ENCODE measurements at places on chromosomes 5 and 9.

- no peak for DNase-seq
Measured at GRCh38 chr5:79762929-79763328, 73.3 kb downstream of the CMYA5 start.

GRCh38 chr5:179768326-179769085 is 25.3 kb upstream of the LTC4S start:
- no peak for DNase-seq

- DNase-seq = no peak
Measured at GRCh38 chr9:97307091-97307490, 368 bp upstream of the CCDC180 start.

DNA sequence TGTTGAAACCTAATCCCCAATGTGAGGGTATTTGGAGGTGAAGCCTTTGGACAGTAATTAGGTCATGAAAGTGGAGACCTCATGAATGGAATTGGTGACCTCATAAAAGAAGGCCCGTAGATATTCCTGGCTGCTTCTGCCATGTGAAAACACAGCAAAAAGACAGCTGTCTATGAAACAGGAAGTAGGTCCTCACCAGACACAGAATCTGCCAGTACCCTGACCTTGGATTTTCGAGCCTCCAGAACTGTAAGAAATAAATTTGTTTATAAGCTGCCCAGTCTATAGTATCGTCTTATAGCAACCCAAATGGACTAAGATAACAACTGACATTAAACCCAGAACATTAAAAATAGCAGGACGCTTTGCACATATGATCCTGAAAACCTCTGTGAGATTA is 371.1 kb downstream of the SPOCK1 start:
- no peak for DNase-seq

- no peak for DNase-seq
Measured at GRCh38 chr5:149605354-149605997, 24.2 kb downstream of the ARHGEF37 start.

DNA sequence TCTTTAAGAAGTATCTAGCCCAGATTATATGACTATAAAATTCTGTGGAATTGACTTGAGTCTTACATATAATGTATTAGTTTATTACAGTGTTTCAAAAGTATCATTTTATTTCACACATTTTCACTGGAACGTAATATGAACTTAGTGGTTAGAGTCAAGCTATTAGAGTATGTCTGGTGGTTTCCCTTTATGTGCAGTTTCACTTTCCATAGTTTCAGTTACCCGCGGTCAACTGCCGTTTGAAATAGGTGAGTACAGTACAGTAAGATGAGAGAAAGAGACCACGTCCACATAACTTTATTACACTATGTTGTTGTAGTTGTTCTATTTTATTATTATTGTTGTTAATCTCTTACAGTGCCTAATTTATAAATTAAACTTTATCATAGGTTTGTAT is 50.5 kb downstream of the COMMD10 start:
- DNase-seq = no peak

DNA sequence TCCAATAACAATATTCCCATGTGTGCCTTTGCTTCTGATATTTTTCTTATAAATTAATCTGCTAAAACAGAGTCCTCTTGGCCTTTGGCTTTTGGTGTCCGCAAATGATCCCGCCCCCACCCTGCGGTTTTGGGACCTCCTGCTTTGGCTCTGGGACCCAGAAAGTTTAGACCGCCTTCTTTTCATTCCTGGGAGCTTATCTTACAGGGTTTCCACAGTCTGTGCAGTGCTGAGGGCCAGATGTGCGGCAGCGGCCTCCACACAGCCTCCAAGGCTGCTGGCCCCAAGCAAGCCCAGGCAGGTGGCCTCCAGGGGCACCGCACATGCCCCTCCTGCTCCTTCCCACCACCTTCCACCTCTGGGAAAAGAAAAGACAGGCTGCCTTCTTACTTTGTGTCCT is 191.5 kb downstream of the ERCC6L2 start:
- no peak for DNase-seq

DNA sequence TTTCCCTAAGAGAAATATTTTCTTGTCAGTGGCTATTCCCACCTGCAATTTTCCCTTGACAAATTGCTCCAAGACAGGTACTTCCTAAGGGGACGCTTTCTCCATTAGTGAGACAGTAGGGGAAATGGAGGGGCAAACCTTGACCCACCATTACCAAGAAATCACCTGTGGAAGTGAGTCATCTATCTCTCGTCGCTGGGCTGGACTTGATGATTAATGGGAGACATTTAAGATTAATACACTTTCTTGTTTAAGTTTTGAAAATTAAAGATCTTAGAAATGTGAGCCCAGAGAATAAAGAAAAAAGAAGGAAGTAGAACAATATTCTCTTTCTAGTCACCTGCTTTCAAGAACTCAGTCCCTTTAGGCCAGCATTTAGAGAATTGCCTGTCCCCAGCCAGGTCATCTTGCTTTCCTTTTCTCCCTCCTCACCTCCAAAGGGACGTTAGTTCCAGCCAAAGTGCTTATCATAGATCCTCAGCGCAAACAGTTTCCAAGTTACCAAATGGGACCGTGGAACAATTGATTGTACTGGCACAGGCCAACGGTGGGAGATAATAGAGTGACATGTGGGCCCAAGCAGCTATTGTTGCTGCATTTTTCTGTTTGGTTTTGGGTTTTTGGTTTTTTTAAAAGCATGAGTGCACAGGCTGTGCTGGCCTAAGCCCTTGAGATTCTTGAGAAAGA is 284.4 kb downstream of the ENC1 start:
- no peak for DNase-seq

- no peak for DNase-seq
Measured at GRCh38 chr9:27599870-27600238, 26.6 kb upstream of the C9orf72 start.

- no peak for DNase-seq
Measured at GRCh38 chr5:78508186-78508765, 140.3 kb downstream of the LHFPL2 start.

GRCh38 chr5:83035373-83036100 is 41.7 kb downstream of the TMEM167A start:
- DNase-seq = no peak

DNA sequence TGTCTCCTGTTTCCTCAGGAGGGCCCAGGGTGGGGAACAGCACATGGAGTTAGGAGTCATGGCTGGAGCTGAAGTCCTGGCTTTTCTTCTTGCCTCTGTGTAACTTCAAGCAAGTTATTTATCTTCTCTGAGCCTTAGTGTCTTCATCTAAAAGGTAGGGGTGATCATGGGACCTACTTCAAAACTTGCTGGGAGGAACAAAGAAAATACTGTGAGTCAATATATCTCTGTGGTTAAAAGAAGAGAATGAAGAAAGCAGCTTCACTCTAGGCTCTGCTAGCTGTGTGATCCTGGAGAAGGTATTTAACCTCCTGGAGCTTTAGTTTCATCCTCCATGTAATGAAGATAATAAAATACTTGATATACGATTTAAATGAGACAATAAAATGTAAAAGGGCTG is 26.5 kb downstream of the AFAP1L1 start:
- no peak for DNase-seq

GRCh38 chr9:131804826-131805225 is 65.0 kb upstream of the RAPGEF1 start:
- no peak for DNase-seq

DNA sequence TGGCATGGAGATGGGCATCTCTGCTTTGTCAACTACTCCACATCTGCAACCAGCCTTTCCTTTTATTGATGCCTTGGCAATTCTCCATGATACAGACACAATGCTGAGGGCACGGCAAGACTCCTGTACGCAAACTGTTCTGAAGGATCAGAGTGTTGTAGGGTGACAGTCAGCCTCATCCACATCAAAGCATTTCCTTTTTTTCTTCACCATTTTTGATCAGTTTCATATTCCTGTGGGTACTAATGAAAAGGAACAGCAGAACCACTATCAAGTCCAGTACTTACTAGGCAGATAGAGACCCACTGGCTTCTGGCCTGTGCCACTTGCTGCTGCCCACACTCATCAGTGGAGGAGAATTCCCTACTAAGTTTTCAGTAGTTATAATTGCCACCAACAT is 181.6 kb downstream of the PALM2AKAP2 start:
- DNase-seq = no peak

DNA sequence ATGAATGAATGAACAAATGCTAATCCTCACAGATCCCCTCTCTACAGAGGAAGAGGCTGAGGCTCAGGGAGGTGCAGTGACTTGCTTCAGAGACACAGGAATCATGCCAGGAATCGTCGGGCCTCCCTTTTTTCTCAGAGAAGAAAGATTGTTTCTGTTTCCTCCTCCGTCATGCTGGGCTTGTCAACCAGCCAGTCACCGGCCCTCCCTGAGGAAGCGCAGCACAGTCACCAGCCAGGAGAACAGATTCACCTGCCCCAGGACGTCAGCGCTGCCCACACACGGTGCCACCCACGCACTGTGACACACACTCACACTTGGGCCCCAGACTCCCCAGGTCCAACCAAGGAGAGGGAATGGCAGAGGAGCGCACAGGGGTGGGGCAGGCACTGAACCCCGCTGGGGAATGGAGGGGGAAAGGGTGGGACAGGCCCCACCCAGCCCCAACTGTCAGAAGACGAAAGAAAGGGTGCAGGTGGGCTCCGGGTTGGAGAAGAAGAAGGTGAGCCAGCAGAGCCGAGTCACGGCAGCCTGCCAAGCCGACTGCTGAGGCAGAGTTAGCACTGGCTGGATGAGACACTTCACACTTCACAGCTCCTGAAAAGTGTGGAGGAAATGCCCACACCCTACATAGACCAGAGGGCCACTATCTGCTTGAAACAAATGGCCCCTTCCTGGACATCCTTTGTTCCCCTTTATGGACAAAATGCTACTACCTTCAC is 13.8 kb upstream of the ERGIC1 start:
- no peak for DNase-seq

GRCh38 chr5:148849461-148849860 is 23.1 kb downstream of the ADRB2 start:
- no peak for DNase-seq

GRCh38 chr5:154214371-154215106 is 24.0 kb downstream of the GALNT10 start:
- DNase-seq = no peak

DNA sequence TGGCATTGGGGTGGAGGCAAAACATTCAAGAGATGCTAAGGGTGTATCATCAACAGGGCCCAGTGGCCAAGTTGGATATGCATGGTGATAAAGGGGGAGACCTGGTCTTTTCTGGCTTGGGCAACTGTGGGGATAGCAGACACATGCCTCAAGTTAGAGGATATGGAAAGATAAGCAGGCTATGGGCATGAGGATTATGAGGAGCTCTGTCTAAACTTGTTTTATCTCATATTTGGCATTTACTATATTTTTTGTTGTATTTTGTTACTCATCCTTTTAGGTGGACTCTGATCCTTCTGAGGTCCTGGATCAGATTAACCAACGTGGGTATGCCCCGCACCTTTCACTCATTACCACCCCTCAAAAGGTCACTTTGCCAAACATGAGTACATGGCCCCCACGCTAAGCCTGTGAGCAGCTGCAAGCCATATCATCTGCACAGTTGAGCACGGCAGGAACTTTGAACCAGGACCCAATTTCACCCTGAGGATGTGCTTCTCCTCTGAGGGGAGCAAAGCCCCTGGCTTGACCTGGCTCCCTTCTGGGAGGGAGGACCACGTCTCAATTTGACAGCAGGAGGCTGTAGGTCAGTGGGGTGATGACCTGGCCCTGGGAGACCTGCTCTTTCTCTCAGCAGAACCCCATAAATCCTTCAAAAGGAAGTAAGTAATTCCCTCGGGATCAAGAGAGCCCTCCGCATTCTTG is 71.1 kb upstream of the CD180 start:
- no peak for DNase-seq

GRCh38 chr5:93601802-93602155 is 18.8 kb downstream of the NR2F1 start:
- DNase-seq = no peak

DNA sequence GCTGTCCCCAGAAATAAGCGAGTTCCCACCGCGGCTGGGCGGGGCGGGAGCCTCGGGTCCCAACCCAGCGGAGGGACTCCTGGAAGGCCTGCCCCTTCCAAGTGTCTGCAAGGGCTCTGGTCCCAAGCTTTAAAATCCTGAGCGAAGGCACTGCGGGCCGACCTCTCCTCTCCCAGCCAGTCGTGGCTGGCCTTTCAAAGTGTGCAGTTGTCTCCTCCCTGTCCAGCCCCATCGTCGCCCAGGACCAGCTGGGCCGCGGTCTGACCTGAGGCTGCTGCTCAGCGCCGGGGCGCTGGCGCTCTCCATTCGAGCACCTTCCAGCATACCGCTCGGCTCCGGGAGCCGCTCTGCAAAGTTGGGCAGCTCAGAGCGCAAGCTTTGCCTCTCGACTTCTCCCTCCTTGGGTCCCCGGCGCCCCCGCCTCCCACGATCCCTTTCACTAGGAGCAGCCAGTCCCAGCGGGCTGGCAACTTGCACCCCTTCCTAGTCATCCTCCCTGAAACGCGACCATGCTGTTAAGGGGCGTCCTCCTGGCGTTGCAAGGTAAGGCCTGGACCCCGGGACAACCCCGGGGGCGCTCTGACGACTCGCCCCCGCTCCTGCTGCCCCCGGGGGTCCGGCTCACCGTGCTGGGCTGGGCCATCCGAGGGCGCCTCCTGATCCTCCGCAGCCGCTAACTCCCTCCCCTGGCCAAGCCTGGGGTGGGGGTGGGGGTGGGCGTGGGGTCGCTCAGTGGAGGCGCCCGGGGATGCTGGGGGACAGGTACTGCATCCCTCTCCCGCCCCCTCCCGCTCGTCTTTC is at the start of gene MAMDC2:
Gene MAMDC2 (plus strand): TSS at position 160 of the 801 bp plus-strand sequence. CDS start 350 bp downstream, at position 510.
- DNase-seq = no peak

GRCh38 chr5:17436761-17437221 is 61.2 kb upstream of the TAF11L2 start:
- no peak for DNase-seq

Measured in stimulated activated CD8-positive, alpha-beta memory T cell treated with anti-CD3 and anti-CD28 coated beads, Interleukin-15, amount 100 ng/mL, for 1 hour (primary cell).